ENCODE measurements at places on chromosomes 1 and 21.

DNA sequence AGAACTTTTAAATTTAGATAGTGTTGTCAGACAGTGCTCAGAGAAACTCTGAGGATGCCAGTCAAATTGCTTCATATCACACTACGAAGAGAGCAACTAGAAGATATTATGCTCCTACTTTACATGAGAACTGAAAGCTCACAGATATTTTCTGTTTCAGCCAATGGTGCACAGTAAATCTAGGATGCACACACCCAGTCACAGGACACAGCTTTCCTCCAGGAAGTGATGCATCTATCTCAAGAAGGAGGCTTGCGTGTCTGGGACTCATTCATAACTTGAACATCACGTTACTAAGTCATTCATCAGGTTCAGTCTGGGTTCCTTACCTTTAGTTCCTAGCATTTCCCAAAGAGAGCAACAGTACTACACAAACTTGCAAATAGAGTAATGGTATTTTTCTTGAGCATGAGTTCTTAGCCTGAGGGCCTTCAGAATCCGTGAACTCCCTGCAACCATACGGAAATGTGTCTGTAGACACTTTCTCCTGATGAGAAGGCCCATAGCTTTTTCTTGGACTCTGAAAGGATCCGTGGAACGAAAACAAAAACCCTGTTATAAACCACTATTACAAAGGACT lies 12.2 kb downstream of the ZNF697 start:
- no peak for DNase-seq

GRCh38 chr1:47978486-47978885 lies 18.7 kb downstream of the TRABD2B start:
- no peak for DNase-seq

DNA sequence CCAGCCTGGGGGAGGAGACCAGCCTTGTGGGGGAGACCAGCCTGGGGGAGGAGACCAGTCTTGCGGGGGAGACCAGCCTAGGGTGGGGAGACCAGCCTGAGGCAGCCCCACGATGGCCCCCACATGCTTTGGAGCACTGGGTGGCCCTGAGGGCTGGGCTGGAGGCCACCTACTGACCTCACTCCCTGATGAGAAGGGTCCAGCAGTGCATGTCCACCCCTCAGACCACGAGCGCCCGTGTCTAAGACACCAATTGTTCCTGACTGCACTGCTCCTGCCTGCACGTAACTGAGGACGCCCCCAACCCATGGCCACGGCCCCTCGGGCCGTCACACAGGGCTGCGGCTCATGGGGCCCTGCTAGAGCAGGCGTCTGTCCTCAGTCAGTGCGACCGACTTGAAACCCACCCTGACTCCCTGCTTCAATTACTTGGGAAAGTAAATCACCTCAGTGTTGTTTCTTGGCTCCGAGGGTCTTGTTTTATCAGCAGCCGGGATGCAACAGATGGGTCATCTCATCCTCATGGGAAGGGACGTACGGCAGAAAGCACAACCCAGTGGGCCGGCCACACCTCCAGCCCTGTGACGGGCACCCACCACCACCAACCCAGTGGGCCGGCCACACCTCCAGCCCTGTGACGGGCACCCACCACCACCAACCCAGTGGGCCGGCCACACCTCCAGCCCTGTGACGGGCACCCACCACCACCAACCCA lies at the start of gene SPATC1L:
Gene SPATC1L (minus strand): TSS at position 550 of the 715 bp plus-strand sequence. CDS start 1,643 bp downstream, outside the sequence.
- no peak for DNase-seq

GRCh38 chr1:94332516-94332915 lies 85.7 kb upstream of the ABCD3 start:
- no peak for DNase-seq

DNA sequence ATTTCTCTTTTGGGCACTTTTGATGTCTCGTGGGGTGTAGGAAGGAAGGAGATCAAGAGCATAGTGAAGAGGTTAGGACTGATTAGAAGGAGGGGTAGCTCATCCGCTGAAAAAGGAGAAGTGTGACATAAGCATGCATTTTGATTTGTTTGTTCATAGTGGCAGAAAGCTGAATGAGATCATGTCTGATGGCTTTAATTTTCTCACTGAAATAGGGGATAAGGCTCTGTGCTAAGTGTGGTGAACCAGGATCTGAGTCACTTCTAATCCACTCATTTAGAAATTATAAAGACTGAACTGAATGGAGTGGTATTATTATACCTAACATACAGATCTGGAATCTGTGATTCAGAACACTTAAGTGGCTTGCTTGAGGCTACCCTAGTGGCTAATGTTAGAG lies 344.5 kb downstream of the PDE4B start:
- DNase-seq, result no peak

GRCh38 chr1:180674603-180675530 lies 43.0 kb downstream of the XPR1 start:
- no peak for DNase-seq

- DNase-seq, result no peak
Observed at GRCh38 chr21:38753557-38753971, 52.2 kb upstream of the ETS2 start.

- no peak for DNase-seq
Observed at GRCh38 chr1:190172651-190173430, 304.8 kb downstream of the BRINP3 start.

DNA sequence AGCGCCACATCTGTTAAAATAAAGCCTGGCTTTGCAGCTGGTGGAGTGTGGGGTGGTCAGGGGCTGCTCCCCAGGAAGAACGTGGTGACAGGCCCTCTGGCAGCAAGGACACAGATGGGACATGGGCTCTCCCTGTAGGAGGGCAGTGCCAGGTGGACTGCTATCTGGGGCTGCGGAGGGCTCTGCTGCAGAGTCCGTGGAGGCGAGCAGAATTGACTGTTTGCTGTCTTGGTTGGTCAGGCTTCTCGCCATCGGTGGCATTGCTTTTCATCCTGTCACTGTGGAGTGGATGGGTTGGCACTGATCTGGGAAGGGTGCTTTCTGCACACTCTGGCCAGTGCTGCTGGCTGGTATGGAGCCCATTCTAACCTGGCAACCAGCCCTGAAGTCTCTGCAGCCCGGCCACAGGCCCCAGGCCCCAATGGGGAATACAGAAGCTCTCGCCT lies 103.0 kb downstream of the LAMC2 start:
- no peak for DNase-seq

- no peak for DNase-seq
Observed at GRCh38 chr21:15084668-15085067, 19.9 kb upstream of the NRIP1 start.

DNA sequence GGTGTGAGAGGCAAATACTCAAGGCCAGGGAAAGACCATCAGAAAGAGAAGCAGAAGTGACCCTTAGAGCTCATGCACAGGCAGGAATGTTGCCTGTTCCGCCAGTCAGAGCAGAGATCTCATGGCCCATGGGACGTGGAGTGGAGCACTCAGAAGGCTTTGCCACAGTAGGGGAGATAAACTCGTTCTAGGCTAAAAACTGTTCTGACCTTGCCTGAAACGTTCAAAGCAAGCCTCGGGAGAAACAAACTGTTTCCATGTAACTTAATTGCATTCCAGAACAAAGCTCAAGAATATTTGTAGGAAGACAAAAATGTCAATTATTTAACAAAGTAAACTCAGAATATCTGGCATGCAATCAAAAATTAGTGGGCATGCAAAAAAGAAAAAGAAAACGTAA lies 20.7 kb upstream of the SLC19A1 start:
- DNase-seq, result no peak

All from stimulated activated CD8-positive, alpha-beta memory T cell treated with anti-CD3 and anti-CD28 coated beads, Interleukin-4, amount 100 ng/mL, for 1 hour (primary cell).